ENCODE measurements at places on chromosomes 11 and 22.

GRCh38 chr22:37544955-37545702 lies 15.2 kb upstream of the CDC42EP1 start:
- DNase-seq = no peak

GRCh38 chr11:59368238-59369022 lies 9.7 kb downstream of the OR5AN1 start:
- no peak for DNase-seq

DNA sequence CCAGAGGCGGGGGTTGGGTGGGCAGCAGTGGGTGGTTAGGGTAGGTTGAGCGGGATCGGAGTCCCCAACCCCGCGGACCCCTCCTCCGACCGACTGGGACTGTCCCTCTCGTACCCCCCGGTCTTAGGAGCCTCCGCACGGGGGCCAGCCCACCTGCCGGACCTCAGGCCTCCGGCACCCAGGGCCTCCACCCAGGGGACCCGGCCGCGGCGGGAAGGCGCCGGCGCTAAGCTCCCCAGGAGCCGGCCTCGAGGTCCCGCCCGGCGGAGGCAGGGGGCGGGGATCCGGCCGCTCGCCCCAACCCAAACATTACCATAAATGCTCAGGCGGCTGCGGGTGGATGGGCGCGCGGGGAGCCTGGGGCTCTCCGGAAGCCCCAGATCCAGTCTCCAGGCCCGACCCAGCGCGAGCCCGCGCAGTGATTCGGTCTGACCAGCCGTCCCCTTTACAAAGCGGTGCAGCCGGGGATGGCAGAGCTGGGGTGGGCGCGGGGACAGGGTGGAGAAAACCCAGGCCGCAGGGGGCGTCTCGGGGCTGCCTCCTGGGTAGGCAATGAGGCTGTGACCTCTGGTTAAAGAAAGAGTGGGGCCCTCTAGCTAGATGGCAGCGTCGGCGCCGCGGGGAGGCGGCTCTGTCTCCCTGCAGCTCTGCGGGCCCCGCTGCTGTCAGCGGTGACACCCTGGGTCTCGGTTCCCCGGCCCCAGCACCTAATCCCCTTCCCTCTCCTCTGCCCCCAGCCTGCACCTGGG lies 4.0 kb upstream of the MCAM start:
- DNase-seq = no peak

DNA sequence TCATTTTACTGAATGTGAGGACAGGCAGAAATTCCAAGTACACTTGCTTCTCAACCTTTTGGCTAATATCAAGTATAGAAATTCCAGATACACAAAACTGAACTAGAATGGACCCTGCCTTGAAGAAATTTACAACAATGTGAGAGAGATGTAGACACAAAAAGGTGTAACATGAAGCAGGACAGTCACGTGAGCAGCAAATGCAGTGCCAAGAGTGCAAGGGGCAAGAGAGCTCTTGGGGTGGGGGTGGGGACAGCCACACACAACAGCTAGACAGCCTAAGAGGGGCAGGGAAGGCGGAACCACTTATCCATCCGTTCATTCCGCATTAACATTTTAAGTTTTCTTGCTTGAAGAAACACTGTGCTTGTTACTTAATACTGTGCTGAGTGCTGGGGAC lies 28.9 kb downstream of the PLEKHA7 start:
- DNase-seq = no peak

- no peak for DNase-seq
Observed at GRCh38 chr11:112718483-112718882, 242.7 kb upstream of the NCAM1 start.

DNA sequence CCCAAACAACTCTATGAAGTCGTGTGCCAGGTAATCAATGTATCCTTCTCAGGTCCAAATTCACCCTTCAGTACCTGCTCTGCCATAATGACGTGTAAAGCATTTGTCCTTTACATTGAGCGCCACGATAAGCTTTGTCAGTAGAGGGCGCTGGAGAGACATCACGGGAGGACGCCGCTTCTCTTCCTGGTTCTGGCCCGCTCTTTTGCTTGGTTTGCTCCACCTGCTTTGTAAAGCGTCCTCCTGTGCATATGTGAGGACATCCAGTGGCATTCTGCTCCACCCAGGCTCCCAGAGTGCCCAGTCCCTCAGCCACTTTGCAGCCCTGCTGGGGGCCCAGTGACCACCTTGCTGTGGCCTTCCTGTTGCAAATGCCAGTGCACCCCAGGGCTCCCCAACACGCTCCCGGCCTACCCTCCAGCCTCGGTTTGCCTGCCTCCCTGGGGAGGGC lies 61.1 kb downstream of the WT1 start:
- peak; percentile 26 for DNase-seq

- no peak for DNase-seq
Observed at GRCh38 chr11:63839508-63840355, 822 bp downstream of the MARK2 start.

GRCh38 chr11:112247201-112247600 lies 13.5 kb downstream of the PLET1 start:
- DNase-seq = no peak

DNA sequence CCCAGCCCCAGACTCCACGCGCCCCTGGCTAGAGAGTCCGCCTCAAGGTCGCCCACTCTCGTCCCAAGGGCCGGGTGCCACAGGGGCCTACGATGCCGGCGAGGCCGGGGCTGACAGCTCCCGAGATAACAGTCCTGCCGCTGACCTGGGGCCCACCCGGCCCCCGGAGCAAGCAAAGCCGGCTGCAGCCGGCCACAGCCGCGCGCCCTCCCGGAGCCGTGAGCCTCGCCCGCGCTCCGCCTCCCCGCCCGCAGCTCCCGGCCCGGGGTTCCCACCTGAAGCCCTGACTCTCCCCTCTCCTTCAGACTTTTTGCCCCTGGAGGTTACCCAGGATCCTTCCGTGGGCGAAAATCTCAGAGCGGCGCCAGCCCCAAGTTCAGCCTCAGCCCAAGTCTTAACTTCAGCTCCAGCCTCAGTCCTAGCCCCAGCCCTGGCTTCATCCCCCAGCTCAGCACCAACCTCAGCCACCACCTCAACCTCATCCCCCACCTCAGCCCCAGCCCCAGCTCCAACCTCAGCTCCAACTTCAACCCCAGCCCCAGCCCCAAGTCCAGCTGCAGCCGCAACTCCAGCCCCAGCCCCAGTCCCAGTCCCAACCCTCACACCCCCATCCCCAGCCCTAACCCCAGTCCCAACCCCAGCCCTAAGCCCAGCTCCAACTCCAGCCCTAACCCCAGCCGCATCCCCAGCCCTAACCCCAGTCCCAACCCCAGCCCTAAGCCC lies 1.7 kb downstream of the KLHDC7B start:
- DNase-seq = no peak

DNA sequence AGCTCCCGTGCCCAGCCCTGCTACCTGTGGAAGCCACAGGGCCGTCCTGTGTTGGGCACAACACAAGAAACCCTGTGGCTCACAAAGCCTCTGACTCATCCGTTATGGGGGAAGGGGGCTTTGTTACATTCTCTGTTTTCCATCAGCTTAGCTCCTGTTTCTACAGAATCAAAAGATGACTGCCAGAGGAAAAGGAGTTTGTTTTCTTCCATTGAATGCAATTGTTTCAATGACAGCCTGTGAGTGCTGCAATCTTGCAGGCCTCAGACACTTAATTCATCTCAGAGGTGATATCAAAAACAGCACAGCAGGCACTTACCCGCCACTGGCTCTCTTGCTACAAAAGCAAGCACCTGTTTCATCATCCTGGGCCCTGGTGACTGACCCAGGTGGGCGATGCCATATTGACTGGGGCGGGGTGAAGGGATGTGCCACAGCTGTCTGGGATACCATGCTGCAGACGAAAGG lies 194.3 kb downstream of the OPCML start:
- no peak for DNase-seq

DNA sequence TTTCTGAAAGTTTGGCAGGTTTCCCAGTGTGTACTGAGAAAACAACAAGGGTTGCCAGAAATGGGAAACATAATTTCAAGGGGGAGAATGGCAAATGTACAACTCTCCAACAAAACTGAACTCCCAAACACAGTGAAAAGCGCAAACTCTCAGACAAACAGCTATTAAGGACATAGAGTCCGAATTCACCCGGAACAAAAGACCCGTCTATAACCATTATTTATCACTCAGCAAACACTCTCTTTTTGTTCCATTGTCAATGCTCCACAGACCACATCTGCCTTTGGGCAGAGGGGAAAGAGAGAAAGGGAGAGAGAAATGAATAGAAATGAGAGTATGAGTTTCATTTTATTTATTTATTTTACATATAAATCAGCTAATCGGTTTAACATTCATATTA lies 21.7 kb downstream of the KIRREL3 start:
- peak; percentile 94 for DNase-seq

GRCh38 chr11:69272831-69273485 lies 21.0 kb upstream of the MYEOV start:
- DNase-seq = no peak

GRCh38 chr11:32088117-32088941 lies 2.5 kb upstream of the RCN1 start:
- DNase-seq = peak; percentile 65

DNA sequence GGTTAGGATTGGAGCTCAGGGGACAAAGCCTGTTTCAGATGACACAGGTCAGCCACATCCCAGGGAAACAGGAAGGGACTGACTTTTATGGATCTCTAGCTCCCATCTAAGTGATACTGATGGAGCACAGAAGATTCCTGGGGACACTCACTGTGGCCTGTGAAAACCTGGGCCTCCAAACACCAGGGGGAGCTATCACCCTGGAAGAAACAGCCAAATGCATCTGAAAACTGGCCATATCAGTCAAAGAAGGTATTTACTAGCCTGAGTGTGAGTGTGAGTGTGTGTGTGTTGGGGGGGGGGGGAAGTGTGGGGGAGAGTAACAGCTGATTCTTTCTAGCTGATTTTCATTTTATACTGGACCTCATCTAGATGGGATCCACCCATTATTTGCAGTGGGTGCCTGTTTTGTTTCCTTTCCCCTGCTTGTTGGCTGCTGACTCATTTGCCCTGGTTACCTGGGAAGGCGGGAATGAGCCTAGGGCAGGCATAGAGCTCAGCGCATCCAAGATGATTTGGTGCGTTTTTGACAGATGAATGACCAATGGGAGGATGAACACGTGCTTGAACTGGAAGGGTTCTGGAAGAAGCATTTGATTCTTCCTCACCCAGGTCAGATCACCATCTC lies 284.0 kb downstream of the KIRREL3 start:
- no peak for DNase-seq

DNA sequence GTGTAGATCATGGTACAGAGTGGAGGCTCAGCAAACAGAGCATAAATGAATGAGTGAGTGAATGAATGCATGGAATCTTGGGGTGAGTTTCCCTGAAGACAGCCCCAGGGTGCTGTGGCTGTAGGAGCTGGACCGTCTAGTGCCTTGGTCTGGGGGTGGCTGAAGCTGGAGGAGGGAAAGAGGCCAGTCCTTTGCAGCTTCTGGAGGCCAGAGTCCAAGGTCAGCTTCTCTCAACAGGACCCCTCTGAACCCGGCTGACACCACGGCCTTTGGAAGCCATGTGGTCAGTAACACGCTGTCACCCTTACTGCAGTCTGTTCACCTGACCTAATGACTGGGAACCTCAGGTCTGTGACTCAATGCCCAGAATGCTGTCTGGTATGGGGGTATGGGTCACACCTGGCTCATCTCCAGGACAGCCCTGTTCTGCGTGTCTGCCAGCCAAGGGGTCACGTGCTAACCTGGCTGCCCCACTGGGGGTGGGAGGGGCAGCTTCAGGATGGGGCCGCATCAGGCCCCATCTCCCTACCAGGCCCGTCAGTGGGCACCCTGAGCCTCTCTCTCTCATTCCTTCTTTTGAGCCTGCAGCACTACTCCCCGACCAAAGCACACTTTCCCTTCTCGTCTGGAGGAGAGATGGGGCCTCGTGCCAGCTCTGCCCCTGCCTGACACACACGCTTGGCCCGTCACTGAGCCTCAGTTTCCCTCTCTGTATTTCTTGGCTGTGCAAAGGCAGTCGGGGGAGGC lies 24.1 kb upstream of the CHKA start:
- DNase-seq = no peak

DNA sequence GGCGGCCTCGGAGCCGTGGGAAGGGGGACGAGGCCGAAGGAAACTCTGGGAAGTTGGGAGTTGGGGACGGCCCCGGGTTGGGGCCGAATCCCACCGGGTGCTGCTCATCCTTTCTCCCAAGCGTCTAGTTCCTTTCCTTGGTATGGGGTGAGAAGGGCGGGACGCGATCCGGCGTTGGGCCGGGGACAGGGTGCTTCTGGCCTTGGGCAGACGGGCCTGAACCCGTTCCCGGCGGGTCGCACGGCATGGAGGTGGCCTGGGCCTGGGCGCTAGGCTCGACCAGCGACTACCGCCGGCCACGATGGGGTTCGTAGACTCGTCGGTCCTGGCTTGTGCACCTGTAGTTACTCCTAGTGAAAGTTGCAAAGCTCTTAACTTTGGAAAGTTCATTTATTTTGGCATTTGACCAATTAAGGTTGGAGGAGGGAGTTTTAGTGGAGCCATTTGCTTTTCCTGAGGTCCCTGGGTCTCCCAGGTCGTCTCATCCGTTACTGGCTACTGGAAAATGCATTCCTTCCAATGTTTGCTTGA lies 1.0 kb downstream of the SYT9 start:
- no peak for DNase-seq

GRCh38 chr11:75346912-75347647 lies 4.4 kb downstream of the ARRB1 start:
- DNase-seq = no peak

DNA sequence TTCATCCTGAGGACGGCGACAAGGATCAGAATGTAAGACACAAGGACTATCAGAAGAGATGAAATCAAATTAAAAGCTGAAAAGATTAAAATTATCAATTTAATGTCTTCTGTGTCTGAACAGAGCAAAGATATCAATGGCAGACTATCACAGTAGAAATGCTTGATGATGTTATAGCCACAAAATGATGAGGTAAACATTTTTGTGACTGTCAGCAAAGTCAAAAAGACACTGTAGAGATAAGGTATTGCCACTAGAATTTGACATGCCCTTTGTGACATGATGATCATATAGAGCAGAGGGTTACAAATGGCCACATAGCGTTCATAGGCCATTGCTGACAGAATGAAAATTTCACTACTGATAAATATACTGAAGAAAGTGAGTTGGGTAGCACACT lies 12.2 kb downstream of the OR5J2 start:
- no peak for DNase-seq

- no peak for DNase-seq
Observed at GRCh38 chr11:88655196-88655595, 317.7 kb upstream of the CTSC start.

DNA sequence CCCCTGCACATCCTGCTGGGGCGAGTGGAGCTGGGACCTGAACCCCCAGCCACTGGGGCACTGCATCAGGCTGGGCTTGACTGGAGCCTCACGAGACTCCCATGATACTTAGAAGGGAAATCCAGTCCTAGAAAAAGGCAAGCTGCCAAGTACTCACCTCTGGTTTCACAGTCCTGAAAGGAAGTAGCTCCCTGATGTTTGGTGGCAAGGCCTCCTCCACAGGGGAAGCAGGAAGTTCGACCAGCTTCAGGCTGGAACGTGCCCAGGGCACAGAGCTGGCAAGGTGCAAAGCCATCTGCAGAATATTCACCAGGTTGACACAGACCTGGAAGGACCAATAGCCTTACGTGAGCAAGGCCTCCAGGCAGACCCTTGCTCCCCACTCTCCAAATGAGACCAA lies 26.8 kb upstream of the NRIP3 start:
- no peak for DNase-seq
